ENCODE measurements at places on chromosomes 16 and 17.

GRCh38 chr16:9049241-9049640, 42.2 kb upstream of the HAPSTR1 start:
- DNase-seq, result no peak

DNA sequence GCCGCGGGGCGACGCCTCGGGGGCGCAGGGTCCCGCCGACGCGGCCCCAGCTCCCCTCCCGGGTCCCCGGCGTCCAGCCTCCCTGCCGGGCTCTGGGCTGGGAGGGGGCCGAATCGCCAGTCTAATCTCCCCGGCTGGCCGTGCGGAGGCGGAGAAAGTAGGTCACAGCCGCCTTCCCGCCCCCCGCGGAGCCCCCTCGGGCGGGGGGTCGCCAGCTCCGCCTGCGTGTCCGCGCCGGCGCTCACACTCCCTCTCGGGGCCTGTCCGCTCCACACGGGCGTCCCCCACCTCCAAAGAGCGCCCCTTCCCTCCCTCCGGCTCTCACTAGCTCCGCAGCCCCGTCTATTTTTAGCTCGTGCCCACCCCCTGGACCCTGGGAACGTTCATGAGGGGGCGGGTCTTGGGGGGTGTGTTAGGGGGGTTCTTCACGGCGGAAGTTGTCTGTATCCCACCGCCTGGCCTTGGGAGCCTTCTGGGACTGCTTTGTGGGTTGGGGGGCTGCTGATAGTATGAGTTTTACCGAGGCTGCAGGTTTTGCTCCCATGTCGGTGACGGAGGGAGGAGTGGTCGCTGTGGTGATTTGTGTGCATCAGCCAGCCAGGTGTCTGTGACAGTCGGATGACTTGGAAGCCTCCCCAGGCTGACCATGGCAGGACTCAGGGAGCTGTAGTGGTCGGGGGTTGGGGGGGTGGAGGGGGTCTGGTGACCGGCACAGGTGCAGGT, 1.1 kb downstream of the ATP1B2 start:
- DNase-seq, result peak; percentile 43

DNA sequence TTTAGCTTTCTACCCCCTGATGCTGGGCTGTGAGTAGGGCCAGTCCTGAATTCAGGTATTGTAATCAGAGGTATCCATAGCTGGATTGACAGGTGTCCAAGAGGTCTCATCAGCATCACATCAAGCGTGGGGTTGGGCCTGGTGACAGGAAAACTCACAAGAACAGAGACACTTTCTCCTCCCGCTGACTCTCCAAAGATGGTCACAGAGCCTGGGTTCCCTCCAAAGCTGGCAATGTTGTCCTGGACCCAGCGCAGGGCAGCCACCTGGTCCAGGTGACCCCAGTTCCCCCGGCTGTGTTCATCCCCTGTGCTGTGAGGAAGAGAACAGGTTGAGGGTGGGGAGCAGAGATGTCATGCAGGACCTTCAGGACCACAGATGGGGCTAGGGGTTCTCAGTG, 11.7 kb downstream of the CES1 start:
- DNase-seq, result no peak

DNA sequence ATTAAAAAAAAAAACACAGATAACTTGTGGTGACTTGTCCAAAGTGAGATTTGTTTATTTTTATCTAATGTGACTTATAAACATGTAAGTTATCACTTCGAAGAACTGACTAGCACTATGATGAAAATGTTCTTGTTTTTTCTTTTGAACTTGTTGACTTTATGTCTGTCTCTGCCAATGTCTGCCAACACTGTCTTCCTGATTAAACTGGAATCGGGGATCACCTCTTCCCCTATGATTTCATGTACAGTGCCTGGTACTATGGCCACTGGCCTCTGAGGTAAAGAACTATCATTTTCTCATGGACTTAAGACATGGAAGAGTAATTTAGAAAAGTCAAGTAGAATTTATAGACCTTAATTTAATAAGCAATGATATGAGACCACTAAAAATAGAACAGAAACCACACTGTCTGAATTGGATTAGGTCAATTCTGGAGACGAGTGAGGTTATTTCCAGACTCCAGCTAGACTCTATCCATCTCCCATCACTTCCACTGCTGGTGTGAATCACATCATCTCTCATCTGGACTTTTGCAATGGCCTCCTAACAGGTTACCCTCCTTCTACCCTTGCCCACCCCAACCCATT, 8.9 kb downstream of the C17orf78 start:
- no peak for DNase-seq

- no peak for DNase-seq
Observed at GRCh38 chr16:69747115-69747514, 7.6 kb downstream of the NOB1 start.

DNA sequence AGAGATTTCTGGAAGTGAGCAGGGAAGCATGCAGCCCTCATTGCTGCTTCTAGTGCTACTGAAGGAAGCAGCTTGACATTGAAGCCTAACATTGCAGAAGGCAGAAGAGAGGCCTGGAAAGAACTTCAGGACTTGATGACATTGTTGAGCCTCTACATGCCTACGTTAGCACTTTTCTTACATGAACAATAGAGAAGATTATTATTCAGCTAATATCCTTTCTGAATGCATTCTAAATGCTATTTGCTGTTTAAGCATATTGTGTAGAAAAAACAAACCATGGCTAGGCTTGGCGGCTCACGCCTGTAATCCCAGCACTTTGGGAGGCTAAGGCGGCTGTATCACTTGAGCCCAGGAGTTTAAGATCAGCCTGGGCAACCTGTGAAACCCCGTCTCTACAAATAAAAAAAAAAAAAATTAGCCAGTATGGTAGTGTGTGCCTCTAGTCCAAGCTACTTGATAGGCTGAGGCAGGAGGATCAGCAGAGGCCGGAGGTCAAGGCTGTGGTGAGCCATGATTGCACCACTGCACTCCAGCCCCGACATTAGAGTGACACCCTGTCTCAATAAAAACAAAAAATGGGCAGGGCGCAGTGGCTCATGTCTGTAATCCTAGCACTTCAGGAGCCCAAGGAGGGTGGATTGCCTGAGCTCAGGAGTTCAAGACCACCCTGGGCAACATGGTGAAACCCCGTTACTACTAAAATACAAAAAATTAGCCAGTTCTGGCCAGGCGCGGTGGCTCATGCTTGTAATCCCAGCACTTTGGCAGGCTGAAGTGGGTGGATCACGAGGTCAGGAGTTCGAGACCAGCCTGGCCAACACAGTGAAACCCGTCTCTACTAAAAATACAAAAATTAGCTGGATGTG, 2.2 kb upstream of the AURKB start:
- no peak for DNase-seq

DNA sequence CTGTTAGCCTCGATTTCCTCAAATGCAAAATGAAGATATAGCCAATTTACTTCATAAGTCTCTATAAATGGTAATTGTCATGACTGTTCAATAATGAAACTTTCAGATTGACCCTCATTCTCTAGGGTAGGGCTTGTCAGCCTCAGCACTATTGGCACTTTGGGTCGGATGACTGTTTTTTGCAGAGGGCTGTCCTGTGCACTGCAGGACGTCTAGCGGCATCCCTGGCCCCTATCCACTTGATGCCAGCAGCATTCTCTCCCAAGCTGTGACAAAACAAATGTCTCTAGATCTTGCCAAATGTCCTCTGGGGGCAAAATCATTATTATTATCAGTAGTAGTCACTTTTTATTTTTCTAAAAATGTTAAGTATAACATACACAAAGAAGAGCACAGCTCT, 24.6 kb downstream of the CDH11 start:
- no peak for DNase-seq

- DNase-seq, result no peak
Observed at GRCh38 chr16:14375132-14375491, 254.9 kb downstream of the PARN start.

GRCh38 chr16:75379911-75380847, 53.1 kb downstream of the CFDP1 start:
- DNase-seq, result no peak

GRCh38 chr16:3193221-3194212, 5.5 kb downstream of the OR1F1 start:
- no peak for DNase-seq

DNA sequence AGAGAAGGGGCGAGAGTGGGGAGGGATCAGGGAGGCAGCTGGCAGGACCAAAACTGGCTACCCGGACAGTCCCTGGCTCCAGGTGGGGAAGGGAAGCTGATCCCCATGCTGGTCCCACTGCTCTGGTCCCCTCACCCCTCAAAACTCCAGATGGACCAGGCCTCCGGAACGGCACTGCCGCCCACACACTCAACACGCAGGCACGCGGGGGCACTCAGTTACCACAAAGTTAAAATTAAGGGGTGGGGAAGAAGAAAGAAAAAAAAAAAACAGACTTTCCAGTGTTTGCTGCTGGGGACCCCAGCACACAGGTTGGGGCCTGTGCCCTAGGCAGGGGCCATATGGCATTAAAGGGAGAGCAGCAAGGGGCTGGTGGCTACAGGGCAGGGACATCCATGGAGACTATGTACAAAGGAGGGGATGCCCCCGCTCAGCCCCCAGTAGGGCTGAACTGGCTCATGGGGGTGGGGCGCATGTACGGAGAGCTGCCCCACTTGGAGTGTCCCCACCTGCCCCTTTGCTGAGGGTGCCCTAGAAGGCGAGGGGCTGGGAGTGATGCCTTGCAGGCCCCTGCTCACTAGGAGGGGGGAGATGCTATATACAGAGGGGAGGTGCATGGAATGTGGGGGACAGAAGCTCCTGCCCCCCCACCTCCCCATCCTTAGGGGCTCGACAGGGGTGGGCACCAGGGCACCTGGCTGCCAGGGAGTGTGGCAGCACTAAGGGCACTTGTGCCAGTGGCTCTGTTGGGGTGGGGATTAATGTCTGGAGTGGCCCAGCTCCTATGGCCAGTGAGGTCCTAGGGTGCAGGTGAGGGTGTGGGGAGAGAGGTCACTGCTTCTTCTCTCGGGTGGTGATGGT, 5.6 kb downstream of the TP53I13 start:
- DNase-seq, result no peak

DNA sequence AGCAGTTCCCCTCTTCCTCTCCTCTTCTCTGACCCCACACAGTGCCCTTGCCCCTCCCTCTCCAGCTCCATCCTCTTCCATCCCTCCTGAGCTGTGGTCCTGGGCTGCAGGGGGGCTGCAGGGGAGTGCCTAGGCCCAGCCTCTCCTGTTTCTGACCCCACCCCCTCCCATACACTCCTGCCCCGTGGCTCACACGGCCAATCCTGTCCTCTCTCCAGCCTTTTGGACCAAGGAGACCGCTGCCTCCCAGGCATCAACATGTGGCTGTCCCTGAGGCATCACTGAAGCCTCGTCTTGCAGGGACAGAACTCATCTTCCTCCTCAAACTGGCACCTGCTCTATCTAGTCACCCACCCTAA, 6.7 kb downstream of the CLUH start:
- peak; percentile 3 for DNase-seq

GRCh38 chr17:76307966-76308338, at the start of gene QRICH2:
Gene QRICH2, minus strand, starts transcription at chr17:76308276. Its CDS starts 278 bp downstream, at chr17:76307998.
- no peak for DNase-seq

DNA sequence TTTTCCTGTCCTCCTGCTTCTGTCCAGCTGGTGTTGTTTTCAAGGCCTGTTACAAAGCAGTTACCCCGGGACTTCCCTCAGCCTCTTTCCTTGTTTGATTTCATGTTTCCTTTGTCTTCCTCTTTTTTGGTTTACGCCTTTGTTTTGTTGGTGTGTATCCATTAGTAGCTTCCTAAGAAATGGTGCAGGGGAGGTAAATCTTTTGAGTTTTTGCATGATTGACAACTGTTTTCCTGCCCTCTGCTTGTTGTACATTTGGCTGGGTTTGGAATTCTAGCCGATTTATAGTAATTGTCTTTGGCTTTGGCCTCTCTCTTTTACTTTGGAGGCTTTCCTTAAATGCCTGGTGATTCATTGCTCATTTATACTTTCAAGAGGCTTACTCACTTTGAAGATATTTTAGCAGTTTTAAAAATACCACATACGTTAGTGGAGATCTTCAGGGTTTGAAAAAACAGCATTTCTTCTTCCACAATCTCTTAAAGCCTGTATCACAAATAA, 32.8 kb downstream of the DNAH2 start:
- no peak for DNase-seq

DNA sequence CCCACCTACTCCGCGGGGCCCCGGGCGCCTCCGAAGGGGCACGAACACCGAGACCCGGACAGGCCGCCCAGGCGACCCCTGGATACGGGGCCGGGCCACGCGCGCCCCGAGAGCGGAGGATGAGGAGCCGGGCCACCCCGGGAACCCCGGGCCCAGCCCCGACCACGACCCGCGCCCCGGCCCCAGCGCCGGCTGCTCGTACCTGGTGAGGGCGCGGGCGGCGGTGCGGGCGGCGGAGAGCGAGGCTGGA, 192 bp downstream of the FASN start:
- DNase-seq, result no peak

DNA sequence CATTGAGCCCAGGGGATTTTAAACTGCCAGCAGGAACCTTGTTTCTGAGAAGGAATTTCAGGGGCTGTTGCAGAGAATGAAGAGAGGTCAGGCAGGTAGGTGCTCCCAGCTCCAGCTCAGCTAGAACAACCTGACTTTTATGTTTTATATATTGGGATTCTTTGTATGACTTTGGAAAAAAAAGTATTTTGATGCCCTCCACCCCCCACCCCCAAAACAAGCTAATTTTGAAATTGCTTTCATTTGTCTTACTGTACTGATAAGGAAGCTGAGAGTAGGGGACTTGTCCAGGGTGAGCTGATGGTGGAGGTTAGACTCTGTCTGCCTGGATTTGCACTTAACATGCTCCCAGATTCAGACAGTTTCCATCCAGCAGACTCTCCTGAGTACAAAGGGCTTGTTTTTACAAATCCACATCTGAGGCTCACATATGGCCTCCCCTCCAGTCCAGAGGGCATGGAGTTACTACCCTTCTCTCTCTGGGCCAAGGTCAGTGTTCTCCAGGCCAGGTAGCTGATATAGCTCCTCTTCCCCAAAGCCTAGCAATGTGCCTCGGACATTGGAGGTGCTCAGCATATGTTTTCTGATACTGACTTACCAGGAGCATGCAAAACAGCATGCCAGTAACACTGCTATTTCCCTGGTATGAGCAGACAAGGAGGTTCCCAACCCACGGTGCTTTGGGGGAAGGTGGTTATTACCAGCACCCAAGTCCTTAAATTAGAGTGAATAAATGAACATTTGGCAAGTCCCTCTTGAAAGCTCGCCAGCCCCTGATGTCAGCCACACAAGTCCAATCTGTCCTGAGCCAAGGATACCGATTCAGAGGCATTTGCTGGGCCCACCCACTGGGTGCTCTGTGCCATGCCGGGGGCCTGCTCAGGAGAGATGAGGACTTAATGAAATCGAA, 11.3 kb downstream of the STX1B start:
- DNase-seq, result no peak

DNA sequence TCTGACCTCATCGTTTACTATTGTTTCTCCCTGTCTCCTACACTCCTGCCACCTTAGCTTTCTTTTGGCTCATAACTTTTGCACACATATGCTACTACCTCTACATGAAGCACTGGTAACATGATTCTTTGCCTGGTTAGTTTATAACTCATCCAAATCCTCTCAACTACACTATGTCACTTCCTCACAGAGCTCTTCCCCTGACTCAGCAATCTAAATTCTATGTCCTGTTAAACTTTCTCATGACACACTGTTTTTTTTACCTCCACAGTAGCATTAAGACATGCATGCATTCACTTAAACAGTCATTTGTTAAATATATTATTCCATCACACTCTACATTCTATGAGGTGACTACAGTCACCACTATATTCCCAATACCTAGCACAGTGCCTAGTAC, 19.7 kb downstream of the APPBP2 start:
- no peak for DNase-seq

- no peak for DNase-seq
Observed at GRCh38 chr17:78130437-78131101, at the start of gene TMC8. Gene TMC8, plus strand, starts transcription at chr17:78130771. Its CDS starts 818 bp downstream, at chr17:78131589.

- peak; percentile 46 for DNase-seq
Observed at GRCh38 chr16:74064120-74064735, 232.4 kb upstream of the PSMD7 start.

GRCh38 chr17:8448310-8448709, 12.6 kb downstream of the NDEL1 start:
- DNase-seq, result no peak

- no peak for DNase-seq
Observed at GRCh38 chr17:44971776-44972483, 3.8 kb upstream of the C1QL1 start.

Data from D341Med (cell line).